ENCODE measurements at places on chromosomes 3 and 15.
A peak's percentile ranks its signal among the peaks of the same experiment; 100 is the strongest.

DNA sequence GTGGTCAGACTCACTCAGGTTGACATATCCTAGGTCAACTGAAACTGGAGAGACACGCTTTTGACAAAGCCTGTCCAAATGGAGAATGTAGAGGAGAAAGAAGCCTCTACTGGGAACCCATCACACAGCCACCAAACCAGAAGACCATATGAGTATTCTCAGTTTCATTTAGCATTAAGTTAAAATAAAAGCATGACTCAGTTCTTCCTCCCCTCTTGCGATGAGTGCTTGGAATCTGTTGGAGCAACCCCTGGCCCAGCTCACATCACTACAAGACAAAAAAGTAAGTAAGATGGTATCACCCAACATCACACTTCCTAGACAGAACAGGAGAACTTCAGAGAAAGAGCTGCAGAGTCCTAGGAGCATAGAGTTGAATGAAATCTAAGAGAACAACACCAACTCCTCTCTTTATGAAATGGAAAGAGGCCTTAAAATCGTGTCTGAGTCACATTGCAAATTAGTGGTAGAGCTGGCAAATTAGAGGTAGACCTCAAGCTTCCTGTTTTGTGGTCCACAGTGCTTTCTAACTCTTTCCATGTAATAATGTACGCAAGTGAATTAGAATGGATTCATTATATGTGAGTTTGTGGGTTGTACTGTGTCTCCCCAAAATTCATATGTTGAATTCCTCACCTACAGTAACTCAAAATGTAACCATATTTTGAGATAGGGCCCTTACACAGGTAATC lies 51.2 kb downstream of the FGF12 start:
- no peak for DNase-seq

DNA sequence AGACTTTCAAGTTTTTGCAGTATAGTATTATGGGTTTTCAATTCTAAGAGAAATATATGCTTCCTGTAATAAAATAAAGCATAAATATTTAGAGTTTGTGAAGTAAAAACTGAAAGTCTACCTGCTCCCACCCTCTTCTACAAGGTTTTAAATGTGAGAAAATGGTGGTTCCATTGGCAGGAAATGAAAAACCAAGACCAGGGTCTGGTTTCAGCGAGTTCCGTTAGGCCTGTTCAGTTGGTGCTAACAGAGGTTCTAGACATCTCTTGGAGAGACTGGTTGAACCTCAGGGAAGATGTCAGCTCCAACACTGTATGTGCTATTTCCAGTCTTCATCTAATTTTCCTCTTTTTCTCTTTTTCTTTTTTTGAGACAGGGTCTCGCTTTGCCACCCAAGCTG lies 11.8 kb upstream of the MYO1E start:
- DNase-seq, result no peak

- DNase-seq, result no peak
Measured at GRCh38 chr3:128338536-128339330, 128.0 kb downstream of the DNAJB8 start.

DNA sequence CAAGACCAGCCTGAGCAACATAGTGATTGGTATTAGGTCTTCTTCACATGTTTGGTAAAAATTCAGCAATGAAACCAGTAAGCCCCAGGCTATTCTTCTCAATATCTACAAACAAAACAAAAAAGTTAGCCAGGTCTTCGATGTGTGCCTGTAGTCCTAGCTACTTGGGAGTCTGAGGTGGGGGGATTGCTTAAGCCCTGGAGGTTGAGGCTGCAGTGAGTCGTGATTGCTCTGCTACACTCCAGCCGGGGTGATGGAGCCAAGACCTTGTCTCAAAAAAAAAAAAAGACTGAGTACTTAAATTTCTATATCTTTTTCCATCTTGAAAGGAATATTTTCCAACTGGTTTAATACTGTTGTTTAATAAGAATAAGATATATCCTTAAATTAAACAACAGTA lies 106.8 kb downstream of the MBNL1 start:
- DNase-seq, result no peak

DNA sequence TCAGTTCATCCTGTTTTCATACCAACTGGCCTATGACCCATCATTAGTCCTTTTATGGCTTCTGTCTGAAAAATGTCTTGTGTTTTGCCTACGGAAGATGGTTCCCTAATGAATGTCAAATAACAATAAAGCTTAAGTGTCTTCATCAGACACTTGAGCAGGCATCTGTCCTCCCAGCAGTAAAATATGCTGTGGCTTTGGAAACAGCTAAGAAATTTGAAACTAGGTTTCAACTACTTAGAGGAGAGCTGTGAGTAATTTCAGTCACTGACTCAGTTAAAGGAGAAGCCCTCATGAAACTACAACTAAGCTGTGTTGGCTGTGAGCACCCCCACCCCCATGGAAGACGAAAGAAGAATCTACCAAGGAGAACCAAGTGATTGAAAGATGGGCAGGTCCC lies 409.4 kb upstream of the PPP2R3A start:
- no peak for DNase-seq

GRCh38 chr3:99884484-99884883 lies 66.8 kb downstream of the CMSS1 start:
- DNase-seq, result no peak

DNA sequence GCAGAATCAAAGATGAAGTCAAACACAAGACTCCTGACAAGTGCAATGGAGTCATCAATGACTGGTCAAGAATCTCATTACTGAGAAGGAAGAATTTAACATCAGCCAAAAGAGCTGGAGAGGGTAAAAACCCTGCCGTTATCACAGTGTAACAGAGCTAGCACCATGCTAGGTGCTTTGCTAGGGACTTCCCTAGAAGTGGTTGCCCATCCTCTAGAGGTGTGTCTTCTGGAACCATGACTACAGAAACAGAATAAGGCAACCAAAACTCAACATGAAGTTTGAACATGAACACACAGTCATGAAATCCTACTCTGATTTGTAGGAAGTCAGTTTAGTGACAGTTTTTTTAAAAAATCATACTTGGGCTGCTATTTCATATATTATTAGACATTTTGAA lies 9.5 kb downstream of the ACAD11 start:
- no peak for DNase-seq

GRCh38 chr3:30199096-30199759 lies 407.2 kb upstream of the TGFBR2 start:
- DNase-seq, result peak; percentile 16

DNA sequence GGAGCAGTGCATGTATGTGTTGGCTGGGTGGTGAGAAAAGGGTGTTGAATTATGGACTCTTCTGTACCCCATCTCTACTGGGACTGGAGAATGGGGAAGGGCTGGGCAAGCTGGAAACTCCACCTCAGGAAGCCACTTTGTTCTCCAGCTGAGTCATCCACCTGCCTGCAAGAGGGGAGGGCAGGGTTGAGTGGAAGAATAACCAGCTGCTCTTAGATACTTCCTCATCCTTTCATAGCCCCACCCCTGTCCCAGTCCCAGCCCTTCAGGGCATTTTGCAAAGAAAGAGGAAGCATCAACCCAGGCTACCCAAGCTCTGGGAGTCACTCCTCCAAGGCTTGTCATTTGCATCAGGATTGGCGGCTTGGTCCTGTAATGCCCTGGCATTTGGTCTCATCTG lies 33.1 kb downstream of the RAB11A start:
- no peak for DNase-seq

DNA sequence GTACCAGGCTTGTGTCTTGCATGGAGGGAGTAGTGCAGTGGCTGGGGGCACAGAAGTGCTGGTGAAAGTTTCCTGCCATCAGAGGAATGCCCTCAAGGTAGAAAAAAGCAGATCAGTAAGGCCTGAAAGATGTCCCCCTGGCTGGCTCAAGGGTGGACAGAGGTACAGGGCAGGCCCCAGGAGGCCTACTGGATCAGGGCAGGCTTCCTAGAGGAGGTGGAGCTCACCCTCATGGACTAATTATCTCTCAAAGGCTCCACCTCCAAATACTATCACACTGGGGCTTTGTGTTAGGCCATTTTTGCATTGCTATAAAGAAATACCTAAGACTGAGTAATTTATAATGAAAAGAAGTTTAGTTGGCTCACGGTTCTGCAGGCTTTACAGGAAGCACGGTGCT lies 7.8 kb downstream of the SPSB4 start:
- DNase-seq, result no peak

- no peak for DNase-seq
Measured at GRCh38 chr15:57286446-57287122, 89.7 kb upstream of the CGNL1 start.

GRCh38 chr3:148957586-148957985 lies 33.8 kb upstream of the GYG1 start:
- DNase-seq, result no peak

GRCh38 chr15:100778831-100779288 lies 100.8 kb upstream of the ALDH1A3 start:
- DNase-seq, result no peak

DNA sequence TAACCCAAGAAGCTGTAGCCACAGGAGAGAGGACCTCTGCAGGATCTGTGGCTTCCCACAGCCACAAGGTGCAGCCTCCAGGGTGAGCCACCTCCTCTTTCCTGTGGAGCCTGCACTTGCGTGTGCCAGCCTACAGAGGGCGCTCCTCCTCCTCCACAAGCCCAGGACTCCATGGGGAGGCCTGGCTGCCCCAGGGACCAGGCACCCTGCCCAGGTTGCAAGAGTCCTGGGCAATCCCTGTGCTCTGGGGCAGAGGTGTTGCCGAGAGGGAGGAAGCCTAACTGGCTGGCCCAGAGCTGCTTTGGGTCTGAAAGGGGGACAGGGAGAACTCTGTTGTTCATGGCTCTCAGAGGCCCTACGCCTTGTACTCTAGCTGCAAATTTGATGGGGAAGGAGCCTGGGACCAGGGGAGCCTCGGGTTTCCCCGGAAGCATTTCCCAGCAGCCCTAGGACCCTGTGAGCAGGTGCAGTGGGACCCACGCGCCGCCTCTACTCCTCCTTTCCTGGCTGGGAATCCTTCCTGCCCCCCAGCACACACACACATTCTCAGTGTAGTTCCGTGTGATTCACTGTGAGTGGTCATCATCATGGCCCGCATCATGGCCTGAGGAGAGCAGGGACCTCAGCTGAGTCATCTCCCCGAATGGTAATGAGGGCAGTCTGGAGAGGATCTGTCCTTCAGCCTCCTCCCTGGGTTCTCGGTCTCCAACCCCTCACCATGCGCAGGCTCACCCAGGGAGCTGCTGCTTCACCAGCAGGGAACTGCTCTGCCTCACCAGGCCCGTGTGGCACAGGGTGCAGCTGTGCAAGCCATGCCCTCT lies 24.3 kb downstream of the TBC1D21 start:
- no peak for DNase-seq

DNA sequence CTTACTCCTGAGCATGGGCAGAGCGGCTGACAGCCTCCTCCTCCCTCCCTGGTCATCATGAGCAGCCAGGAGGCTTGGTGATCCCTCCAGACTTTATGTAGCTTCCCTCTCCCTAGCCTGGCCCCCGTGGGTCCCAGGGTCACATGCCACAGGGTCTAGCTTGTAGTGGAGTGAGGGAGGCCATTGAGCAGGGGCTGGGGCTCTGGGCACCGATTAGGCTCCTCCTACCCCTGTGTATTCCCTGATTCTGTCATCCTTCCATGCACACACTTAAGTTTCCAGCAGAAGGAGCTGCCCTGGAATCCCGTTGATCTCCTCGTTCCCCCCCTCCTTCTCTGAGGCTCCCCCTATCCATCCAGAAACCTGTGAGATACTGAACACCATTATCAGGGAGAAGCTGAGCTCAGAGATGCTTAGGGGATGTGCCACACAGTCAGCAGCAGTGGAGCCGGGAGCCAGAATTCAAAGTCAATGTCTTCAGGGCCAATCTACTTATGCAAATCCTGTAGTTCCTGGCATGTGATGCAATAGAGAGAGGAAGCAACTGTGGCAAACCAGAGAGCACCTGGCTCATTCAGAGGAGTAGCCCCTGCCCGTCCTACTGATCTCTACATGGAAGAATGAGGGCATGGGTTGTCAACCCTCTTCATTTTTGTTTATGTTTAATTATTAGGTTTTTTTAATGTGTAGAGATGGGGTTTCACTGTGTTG lies 17.2 kb downstream of the CCDC33 start:
- DNase-seq, result no peak

GRCh38 chr15:65008983-65009382 lies 19.3 kb upstream of the SPG21 start:
- DNase-seq, result no peak

DNA sequence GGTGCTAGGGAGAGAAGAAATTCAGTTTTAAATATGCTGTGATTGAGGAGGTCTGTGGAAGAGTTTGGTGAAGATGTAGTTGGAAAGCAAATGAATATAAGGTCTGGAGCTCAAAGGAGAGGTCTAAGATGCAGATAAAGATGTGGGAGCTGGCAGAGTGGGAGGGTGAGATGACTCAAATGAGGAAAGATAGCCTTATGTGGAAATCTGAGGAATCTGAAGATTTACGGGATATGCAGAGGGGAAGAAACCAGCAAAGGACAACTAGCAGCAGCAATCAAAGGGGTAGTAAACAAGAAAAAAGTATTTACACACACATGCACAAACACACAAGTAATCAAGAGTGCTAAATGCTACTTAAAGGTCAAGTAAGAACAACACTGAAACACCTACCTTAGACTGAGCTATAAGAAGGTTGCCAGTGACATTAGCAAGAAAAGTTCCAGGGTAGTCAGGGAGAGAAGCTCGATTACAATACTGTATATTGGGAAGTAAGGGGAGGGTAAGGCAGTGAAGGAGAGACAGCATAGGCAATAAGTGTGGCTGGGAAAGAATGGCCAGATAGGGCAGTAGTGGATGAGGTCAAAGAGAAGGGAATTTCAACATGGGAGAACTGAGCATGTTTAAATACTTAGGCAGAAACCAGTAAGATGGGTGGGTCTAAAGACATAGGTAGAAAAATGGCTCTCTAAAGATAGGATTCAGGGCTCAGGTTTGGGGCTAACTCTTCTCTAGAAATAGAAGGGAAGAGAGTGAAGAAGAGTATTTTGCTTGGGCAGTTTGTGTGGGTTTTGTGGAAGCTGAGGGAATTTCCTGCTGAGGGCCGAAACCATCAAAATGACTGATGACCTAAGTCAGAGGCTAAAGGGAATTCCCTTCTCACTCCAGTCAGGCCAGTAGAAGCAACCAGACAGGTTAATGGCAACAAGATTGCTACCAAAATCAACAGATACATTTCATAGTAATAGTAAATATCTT lies 8.9 kb downstream of the CMTM6 start:
- DNase-seq, result no peak

DNA sequence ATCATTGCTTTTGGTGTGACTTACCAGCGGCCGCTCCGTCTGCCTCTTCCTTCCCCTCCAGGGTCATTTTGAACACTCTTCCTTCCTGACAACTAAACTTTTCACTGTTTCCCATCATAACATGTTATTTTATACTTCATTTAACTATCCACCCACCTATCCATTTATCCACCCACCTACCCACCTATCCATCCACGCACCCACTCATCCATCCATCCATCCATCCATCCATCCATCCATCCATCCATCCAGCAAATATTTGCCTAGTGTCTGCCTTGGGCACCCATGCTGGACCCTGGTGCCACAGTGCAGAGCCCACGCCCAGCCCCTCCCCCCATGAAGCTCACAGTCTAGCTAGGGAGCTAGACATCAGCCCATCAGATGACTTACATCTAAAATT lies 254.9 kb downstream of the TLE3 start:
- no peak for DNase-seq
